ENCODE measurements at places on chromosomes 1 and 21.

- DNase-seq = no peak
These were observed 2.4 kb upstream of the BRWD1 start for GRCh38 chr21:39315603-39316445.

DNA sequence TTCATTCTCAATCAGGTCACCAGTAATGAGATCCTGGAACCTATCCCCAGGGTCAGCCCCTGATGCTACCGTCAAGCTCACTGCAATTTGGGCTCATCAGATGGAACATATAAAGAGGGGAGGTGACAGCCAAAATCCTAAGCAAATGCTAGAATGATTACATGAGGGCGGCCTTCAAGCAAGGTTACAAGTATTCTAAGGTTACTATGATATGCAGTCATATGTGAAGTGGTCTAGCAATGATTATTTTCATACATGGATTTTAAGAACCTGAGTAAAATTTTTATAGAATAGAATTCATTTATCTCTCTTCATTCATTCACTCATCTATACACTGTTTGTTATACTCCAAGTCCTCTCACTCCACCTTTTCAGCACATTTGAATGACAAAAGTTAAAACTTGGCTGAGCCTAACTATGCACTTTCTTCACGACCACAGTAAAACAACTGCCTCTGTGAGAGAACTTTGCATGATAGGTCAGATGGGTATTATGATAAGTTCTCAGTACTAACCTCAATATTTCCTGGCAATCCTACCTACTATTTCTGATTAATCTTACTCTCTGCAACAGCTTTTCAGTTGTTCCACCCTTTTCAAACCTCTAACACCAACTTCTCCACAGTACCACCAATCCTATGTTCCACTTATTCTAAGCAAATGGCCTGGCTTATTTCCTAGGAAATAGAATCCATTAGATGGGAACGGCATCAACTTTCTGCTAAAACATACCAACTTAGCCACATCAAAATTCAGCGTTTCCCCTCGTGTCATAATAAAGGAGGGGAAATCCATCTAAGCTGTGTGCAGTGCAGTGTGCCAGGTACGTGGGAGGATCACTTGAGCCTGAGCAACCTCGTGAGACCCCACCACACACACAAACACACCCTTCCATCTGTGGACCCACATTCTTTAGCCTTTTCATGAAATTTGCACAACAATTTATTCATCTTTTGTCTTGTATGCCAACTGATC is 32.0 kb downstream of the LHX9 start:
- DNase-seq = peak; percentile 30

DNA sequence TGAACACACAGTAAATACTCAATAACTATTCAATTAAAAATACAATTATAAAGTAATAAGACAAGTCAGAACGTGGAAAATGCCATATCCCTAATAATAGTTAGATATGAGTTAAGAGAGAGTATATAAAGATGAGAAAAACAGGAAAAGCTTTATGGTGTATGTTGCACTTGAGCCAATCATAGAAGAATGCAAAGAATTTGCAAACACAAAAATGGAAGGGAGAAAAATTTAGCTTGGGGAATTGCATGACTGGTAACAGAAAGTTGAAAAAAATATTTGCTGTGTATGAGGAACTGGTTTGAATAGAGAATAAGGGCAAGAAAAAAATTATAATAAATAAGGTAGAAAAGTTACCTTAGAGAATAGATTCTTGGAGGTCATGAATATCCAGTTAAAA is 739.6 kb upstream of the CXADR start:
- DNase-seq = no peak

GRCh38 chr1:200885623-200886402 is 8.9 kb upstream of the INAVA start:
- DNase-seq = no peak

DNA sequence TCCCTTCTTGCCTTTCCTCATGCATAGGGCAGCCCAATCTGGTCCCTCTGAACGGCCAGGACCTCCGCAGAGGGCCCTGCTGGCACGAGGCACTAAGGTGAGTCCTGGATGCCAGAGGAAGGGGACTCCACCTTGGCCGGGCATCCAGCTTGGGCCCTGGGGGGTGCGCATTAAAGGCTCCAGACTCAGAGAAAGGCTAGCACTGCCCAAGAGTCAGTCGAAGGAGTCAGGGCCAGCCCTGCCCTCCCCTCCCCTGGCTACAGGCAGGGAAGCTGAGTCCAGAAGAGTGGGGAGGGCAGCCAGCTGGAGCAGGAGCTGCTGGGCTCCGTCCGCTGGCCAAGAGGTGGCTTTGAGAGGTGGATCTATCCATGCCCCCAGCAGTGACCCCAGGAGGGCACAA is 2.8 kb upstream of the EFNA4 start:
- DNase-seq = no peak

DNA sequence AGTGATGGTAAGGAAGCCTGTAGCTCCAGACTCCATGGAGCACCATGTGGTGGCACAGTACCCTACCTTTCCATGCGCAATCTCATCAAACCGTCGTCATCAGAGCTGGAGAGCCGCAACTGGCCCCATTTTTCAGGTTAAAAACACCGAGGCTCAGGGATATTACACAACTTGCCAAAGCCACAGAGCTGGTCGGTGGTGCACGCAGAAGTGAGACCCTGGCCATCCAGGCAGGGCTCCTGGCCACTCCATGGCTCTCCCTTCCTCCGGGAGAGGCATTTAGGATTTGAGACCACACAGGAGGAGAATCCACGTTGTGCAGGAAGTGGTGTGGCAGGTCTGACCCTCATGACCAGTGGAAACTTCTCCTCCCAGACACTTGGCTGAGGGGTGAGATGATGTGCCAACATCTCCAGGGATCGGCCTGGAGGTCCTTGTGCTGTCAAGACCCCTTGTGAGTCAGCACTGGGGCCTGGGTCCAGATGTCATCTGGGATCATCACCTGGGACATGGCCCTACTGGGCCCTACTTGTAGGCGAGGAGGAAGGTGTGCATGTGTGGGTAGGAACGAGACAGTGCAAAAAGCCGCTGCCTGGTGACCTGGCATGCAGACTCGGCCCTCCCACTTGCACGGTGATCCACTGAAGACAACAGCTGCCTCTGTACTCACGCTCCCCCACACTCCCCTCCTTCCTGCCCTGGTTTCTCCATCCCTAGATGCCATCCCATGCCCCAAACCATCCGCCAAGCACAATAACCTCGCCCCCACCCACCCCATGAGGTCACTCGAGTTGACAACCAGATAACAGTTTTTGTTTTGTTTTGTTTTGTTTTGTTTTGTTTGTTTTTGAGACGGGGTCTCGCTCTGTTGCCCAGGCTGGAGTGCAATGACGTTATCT is 10.4 kb downstream of the TFF3 start:
- no peak for DNase-seq

GRCh38 chr21:33011462-33011861 is 14.3 kb upstream of the OLIG2 start:
- DNase-seq = no peak

DNA sequence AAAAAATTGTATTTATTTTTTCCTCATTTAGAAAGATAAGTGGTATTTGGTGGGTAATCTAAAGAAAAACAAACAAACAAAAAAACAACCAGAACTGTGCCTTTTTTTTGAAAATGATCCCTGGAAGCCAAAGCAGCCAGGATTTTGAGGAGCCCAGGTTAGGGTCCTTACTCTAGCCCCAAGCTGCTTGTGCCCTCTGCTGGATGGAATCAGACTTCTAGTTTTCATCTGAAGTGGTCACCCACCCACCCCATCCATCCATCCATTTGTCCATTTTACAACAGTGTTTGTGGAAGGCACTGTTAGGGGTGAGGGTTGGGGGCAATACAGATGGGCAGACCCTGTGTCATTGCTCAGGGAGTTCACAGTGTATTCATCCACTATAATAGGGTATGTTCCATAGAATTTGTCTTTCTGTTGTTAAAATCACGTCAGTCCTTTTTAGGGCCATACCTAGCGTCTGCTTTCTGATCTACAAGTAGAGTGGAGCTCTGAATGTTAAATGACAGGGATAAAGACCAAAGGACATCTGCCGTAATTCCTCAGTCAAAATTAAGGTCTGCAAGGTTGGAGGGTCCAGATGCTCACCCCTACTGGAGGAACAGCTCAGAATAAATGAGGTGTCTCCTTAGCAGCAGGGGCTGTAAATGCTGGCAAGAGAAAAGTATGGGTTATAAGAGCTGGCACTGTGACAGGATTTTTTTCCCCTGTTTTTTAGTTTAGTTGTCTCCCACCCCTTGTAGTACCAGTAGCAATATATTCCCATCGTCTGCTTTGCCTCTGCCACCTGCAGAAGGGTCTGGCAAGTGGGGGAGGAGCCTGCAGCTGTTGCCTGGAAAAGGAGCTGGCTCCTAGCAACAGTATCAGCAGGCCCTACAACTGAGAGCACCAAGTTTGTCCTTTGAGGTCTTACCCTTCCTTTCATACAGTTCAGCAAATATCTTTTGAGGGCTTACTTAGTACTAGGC is 3.2 kb downstream of the LRRC42 start:
- no peak for DNase-seq

- DNase-seq = no peak
These were observed 253.1 kb upstream of the FGGY start for GRCh38 chr1:59043796-59044195.

DNA sequence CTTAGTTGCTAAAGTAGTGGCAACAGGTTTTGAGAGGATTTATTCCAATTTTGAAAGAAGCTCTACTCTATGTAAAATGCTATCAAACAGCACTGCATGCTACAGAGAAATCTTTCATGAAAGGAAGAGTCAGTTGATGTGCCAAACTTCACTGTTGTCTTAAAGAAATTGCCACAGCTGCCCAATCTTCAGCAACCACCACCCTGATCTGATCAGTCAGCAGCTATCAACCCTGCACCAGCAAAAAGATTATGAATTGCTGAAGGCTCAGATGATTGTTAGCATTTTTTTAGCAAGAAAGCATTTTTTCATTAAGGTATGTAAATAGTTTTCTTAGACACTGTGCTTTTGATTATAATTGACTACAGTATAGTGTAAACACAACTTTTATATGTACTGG is 49.6 kb downstream of the SLC9C2 start:
- DNase-seq = no peak

GRCh38 chr1:37238364-37239224 is 204.3 kb upstream of the GRIK3 start:
- no peak for DNase-seq

DNA sequence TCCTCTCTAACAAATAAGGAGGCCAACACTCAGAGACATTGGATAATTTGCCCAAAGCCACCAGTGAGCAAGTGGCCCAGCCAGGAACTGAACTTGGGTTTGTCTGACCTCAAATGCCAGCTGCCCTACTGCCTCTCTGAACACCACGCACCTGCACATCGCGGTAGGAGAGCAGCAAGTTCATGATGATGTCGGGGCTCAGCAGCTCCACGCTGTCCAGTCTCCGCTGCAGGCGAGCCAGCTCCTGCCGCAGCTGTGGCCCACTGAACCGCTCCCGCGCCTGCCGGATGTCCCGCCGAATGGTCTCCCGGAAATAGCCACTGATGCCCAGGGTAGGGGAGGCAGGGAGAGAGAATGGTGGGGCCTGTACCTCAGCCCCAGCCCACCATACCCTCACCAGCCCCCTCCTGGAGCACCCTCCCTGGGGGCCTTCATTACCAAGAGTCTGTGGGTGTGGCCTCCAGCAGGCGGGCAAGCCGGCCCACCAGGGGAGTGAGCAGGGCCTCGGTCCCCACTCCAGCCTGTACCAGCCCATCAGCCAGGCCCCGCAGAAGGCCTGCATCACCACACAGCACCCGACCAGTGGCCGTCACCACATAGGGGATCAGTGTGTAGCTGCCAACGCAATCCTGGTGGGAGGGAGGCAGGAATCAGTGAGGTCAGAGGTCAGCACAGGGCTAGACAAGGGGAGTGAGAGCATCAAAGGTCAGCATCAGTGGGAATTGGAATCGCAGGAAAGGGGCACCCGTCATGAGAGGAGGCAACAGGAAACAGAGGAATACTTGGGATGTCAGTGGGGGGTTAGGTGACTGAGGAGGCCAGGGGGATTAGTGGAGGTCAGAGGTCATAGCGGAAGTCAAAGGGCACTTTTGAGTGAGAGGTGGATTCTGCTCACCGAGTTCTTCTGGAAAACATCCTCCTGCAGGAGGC is 2.7 kb downstream of the MAP3K6 start:
- no peak for DNase-seq

DNA sequence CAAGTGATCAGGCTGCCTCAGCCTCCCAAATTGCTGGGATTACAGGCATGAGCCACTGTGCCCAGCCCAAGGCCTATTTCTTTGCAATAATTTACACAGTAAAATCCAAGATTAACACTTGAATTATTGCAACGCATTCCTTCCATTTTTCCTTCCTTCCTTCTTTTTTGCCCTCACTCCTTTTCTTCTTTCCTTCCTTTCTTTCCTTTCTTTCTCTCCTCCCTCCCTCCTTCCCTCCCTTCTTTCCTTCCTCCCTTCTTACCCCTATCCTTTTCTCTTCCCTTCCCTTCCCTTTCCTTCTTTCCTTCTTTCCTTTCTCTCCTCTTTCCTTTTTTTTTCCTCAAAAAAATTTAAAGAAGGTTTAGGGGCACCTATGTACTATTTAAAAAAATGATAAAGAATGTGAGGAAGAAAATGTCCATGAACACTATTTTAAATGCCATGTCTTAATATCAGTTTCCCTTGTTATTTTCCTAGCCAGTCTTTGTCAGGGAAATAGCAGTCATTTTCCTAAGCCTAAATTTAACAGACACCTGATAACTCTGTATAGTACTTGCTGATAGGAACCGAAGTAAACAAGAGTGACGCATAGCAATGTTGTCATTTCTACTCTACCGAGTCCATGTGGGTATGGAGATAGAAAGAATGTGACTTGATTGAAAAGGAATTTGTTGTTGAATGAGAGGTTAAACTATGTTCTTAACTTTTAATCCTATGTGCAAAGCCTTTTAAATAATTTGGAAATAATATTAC is 79.8 kb upstream of the HMCN1 start:
- DNase-seq = no peak

- DNase-seq = no peak
These were observed 59.0 kb downstream of the S100B start for GRCh38 chr21:46545911-46546310.

GRCh38 chr1:111476761-111477309 is 3.1 kb downstream of the C1orf162 start:
- no peak for DNase-seq

DNA sequence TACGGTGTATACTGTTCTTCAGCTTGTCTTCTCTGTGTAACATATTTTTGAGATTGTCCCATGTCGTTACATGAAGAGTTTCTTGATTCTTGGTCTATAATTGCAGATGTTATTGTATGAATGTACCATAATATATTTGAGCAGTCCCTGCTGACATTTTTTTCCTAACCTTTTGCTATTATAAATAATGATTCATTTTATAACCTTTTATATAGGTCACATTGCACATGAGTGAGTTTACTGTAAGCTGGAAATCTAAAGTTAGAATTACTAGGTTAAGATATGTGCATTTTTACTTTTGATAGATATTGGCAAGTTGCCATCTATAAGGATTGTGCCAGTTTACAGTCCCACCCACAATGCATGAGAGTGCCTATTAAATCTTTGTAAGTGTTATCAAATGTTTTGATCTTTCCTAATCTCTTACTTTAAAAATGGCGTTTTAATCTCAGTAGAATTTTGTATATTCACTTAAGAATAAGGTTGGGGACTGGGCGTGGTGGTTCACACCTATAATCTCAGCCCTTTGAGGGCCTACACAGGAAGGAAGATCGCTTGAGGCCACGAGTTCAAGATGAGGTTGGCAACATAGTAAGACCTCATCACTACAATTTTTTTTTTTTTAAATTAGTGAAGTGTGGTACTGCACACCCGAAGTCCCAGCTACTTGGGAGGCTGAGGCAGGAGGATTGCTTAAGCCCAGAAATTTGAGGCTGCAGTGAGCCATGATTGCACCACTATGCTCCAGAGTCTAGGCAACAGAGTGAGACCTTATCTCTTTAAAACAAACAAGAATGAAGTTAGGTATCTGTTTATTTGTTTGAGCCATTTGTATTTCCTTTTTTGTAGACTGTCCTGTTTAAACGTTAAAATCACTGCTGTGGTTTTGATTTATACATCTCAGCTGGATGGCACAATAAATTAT is 36.5 kb downstream of the ZMYM1 start:
- DNase-seq = no peak
